ENCODE measurements at places on chromosomes 5 and 9.

DNA sequence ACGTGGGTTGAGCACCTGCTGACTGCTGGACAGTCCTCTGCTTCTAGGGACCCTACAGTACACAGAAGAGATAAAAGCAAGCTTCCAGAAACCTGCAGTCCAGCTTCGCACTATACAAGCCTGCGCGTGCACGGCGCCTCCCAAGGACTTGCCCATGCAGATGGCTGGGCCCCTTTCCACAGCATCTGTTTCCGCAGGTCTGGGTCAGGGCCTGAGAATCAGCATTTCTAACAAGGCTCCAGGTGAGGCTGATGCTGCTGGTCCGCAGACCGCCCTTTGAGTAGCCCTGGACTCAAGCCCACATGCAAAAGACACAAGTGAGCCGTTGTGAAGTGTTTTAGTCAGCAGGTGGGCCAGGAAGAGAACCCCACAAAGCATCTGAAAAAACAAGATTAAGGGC, 133.1 kb downstream of the HSD17B3 start:
- DNase-seq: no peak

DNA sequence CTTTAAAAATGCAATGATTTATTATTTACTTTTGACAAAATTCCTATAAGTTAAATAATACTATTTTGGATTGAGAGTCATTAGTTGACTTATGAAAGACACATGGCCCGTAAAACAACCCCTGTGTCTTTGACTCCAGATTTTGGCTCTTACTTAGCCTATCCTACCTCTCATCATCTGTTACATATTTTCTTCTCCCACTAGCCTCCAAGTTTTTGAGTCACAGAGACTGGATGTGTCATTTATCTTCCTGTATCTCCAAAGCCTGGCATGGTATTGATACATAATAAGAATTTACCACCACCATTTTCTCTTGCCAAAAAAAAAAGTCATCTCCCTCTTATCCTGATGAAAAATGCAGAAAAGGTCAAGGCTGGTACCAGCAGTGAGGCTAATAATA, 99.9 kb downstream of the GABRB2 start:
- DNase-seq: no peak

GRCh38 chr5:177595991-177596774, 3.7 kb upstream of the B4GALT7 start:
- DNase-seq: no peak

GRCh38 chr9:5459289-5459829, 9.0 kb downstream of the CD274 start:
- peak; percentile 96 for DNase-seq

DNA sequence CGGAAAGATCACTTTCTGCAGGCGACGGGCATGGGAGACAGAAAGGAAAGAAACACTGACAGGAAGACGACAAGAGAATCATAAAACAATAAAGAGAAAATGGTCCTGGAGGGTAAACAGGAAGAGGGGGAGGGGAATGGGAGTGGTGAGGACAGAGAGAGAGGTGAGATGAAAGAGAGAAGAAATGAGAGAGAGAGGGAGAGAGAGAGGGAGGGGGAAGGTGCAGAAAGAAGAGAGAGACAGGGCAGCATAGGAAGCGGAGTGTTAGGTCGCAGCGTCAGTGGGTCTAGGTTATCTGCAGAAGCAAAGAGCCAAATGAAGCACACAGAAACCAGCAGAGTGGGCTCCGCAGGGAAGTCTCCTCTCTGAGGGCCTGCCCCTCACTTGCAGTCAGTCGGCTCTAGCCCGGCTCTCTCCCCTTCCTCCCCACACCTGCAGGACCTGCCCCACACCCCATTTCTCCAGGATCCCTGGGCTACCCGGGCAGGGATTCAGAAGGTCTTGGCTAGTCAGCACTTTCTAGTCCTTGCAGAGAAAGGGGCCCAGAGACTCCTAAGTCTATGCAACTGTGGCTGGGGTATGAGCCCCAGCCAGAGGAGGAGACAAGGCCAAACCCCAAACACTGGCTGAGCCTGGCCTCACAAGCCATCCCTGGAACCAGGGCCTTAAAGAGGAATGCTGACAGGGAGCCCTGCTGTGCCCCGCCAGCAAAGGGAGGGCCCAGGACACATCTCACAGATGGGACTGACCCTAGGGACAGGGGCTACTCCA, 29.7 kb upstream of the MEIKIN start:
- no peak for DNase-seq

DNA sequence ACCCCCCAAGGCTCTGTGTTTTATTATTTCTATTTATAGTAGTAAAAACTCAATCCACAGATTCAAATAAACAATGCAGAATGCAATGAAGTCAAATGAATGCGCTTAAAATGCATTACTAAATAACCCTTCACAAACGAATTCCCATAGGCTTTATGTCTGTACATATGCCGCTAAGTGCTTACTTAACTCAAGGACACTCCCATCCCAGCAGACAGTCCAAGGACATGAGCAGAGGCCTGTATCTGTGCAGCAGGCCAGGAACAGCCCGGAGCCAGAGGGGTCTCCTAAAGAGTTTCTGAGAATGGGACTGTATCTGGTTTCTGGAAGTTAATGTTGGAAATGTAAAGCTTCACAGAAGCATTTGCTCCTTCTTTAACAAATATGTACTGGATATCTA, 59.8 kb downstream of the MARCHF11 start:
- DNase-seq: no peak

DNA sequence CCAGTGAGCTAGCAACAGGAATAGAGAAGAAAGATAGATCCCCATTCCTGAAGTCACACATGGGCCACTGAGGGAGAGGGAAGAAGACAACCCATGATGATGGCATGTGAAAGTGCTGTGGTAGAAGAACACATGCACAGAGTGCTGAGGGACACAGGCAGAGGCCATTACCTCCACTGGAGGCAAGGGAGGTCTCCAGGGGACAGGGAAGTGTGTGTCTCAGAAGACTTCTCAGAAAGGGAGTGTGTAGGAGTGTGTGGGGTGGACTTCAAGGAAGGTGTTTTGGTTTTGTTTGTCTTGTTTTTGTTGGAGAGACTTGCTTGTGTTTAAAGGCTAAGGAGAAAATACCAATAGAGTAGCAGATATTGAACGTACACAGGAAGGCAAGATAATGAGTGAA, 77.0 kb upstream of the SMARCA2 start:
- DNase-seq: no peak

- DNase-seq: peak; percentile 27
Measured at GRCh38 chr5:172503925-172504700, 49.8 kb upstream of the SH3PXD2B start.

DNA sequence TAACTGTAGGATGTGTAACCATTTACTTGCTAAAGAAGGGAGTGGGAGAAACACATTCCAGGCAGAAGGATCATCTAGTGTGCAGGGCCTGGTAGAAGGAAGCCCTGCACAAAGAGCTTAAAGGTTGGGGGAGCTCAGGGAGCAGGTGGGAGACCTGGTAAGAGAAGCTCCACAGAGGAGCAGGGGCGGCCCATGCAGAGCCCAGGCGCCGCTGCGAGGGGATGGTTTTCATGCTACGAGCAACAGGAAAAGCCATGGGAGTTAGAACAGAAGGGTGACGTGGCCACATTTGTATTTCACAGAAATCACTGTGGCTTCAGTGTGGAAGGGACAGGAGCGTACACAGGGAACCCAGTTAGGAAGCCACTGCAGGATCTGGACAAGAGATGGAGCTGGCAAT, 73.1 kb downstream of the PDE6A start:
- no peak for DNase-seq

DNA sequence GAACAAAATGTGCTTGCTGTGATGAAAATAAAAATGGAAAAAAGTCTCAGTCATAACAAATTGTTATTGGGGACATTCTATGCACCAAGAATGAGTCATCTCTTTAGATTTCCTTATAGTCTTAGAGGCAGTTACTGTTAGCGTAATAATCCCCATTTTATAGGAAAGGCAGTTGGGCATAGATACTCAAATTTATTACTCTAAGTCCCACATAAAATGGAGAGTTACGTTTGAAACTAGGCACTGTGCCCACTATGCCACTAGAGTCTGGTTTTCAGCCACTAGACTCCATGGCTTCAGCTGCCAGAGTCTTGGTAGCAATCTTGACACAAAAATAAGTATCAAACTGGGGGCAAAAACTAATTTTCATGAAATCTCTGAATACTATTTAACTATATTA, 317.9 kb upstream of the MEF2C start:
- no peak for DNase-seq

- DNase-seq: no peak
Measured at GRCh38 chr5:55570570-55570969, 35.8 kb upstream of the PLPP1 start.

DNA sequence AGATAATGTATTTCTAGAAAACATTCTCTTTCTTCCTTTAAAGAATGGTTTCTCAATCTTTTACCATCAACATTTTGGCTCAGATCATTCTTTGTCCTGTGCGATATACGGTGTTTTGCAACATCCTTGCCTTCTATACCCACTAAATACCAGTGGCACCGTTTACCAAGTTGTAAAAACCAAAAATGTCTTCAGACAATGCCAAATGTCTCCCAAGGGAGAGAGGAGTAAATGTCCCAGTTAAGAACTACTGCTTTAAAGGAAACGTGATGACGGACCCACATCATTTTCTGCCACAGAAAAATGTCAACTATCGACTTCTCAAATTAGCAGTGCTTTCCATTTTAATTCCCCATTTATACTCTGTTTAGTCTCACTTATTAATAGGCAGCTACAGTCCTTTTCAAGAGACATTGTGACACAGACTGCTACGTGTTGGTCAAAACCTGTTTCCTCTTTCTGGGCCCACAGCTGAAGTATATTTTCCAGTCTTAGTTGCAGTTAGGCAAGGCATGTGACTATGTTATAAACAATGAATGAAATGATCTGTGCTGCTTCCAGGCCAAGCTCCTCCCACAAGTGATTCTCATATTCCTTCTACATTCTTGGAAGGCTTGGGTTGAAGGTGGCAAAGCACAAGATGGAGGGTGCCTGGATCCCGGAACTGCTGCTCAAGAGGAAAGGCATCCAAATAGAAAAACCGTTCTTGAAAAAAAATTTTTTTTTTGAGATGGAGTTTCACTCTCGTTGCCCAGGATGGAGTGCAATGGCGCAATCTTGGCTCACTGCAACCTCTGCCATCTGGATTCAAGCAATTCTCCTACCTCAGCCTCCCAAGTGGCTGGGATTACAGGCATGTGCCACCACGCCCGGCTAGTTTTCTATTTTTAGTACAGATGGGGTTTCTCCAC, 8.8 kb downstream of the PRXL2C start:
- peak; percentile 92 for DNase-seq

- DNase-seq: no peak
Measured at GRCh38 chr5:64040490-64040889, 78.2 kb upstream of the HTR1A start.

DNA sequence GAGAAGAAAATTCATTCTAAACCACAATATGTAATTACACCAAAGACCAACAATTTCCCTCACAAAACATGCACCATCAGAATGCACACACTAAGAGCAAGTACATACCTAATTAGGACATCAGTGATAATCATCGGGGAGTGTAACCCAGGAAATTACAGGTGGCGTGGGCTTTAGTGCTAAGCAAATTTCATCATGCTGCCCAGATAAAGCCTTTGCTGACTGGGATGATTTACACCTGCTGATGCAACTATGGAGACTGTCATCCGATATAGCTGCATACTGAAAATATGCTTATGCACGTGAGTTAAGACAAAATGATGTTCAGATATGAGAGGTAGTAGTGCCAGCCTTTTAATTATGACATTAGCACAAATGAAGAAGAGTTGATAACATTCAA, 123.2 kb downstream of the DCP2 start:
- DNase-seq: no peak

DNA sequence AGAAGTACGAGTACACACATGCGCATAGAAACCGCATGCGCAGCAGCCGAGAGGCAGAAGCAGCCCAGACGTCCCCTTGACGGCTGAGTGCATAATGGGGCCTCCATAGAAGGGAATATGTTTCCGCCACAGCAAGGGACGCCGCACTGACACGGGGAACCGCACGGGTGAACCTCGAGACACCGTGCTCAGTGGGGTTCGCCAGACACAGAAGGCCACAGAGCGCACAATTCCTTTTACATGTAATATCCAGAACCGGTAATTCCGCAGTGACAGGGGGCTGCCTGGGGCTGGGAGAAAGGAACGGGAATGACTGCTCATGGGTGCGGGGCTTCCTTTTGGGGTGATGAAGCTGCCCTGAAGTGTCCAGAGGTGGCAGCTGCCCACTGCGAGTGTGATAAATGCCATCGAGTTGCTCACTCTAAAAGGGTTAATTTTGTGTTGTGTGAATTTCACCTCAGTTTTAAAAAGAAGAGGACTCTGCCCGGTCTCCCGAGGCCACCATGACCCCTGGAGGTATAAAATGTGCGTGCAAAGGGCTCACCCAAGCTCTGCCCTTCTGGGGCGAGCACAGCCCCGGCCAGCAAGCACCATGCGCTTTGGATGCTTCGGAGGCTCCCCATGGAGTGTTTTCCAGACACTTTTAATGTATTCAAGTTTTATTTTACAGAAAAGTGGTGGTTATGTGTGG, 29.7 kb downstream of the MRPL36 start:
- DNase-seq: no peak

- DNase-seq: peak; percentile 74
Measured at GRCh38 chr5:124583469-124584350, 162.7 kb downstream of the ZNF608 start.

- no peak for DNase-seq
Measured at GRCh38 chr5:83891261-83891660, 170.6 kb upstream of the HAPLN1 start.

DNA sequence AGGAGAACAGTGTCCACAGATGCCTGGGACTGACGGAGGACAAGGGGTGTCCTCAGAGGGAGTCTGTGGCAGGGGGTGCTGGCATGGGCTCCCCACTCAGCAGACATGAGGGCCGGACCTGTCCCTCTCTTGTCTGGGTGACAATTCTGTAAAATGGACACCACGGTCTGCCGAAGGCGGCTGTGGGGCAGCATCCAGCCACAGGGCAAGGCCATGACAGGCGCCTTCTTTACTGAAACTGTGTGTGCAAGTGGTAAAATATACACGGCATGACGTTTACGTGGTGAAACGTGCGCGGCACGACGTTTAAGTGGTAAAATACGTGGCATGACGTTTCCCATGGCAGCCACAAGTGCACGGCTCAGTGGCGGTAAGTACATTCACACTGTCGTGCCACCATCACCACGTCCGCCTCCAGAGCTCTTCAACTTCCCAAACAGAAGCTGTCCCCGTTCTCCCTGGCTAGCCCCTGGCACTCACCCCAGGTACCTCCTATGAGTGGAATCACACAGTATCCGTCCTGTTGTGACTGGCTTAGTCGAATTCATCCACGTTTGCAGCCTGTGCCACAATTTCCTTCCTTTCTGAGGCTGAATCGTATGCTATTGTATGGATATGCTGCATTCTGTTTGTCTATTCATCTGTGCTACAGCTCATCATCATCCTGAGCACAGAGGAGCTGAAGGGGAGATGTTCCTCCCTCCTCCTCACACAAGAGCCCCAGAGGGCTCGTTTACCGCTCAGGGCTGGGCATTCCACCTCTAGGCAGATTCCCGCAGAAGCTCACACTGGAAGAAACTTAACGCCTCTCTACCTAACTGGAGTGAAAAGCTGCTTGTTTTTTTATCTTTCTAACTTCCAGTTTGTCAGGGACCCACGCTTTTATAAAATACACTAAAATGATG, 52.5 kb downstream of the COL23A1 start:
- no peak for DNase-seq

Measured in suppressor macrophage treated with lipopolysaccharide for 4 hours (primary cell).